ENCODE measurements at places on chromosomes 2 and 18.
A peak's percentile ranks its signal among the peaks of the same experiment; 100 is the strongest.

DNA sequence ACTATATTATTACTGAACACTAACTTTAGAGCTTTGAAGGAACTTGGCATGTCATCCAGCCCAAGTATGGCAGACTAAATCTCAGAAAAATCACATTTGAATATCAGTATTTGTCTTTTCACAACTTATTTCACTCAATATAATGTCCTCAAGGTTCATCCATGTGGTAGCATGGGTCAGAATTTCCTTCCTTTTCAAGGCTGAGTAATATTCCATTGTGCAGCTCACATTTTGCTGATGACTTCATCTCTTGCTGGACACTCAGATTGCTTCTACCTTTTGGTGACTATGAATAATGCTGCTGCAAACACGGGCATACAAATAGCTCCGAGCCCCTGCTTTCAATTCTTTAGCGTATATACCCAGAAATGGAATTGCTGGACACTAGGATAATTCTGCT lies 46.7 kb downstream of the RPL31 start:
- DNase-seq, result no peak

GRCh38 chr2:16832910-16833309 lies 167.3 kb upstream of the CYRIA start:
- no peak for DNase-seq

DNA sequence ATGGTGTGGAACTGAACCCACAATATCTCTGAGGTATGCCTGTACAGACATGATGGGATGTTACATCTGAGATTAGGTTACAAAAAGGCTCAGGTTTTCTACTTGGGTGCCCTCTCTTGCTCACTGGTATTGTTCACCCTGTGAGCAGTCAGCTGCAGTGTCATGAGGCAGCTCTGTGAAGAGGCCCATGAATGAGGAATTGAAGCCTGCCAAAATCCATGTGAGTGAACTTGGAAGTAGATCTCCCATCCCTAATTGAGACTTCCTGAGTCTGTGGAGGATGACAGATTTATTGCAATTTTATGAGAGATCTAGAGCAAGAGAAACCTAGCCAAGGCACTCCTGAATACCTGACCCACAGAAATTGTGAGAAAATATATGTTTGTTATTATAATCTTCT lies 404.9 kb upstream of the ZEB2 start:
- DNase-seq, result no peak

GRCh38 chr2:99772591-99773331 lies 282.9 kb upstream of the REV1 start:
- DNase-seq, result no peak

- DNase-seq, result no peak
Observed at GRCh38 chr2:136582628-136583205, 182.6 kb upstream of the THSD7B start.

GRCh38 chr2:39595116-39595515 lies 70.6 kb upstream of the TMEM178A start:
- DNase-seq, result no peak

- no peak for DNase-seq
Observed at GRCh38 chr2:131572175-131572574, 44.5 kb downstream of the CCDC74A start.

- DNase-seq, result no peak
Observed at GRCh38 chr2:197137231-197137630, 173.3 kb downstream of the ANKRD44 start.

- no peak for DNase-seq
Observed at GRCh38 chr2:111143107-111143842, 22.6 kb downstream of the BCL2L11 start.

DNA sequence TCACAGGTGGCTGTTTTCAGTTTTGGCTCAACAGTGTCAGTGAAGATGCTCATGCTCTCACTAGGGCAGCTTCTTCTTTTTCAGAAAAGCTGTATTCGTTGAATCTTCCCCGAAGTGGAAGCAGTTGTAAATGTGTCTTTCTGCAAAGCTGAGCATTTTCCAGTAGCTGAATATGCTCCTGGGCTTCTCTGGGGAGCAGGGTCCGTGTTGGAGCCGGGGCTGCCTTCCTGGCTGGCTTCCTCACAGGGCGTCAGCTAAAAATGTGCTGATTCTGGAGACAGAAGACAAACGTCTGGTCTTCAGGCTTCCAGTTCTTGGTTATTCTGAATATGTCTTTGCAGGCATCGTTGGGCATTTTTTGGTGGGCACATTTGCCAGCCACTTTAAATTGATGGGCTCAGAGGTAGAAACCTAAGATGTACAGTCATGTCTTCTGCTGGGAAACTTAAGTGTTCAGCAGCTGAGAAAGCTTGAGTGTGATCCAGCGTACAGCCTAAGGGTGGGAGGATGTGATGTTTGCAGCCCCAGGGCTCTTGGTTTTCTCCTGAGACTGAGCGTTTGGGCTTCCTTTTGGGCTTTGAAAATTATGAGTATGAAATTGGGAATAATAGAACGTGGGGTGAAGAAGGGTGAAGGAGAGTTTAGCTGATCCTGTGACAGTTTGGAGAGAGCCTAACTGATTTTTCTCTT lies 19.0 kb downstream of the SETBP1 start:
- DNase-seq, result no peak

DNA sequence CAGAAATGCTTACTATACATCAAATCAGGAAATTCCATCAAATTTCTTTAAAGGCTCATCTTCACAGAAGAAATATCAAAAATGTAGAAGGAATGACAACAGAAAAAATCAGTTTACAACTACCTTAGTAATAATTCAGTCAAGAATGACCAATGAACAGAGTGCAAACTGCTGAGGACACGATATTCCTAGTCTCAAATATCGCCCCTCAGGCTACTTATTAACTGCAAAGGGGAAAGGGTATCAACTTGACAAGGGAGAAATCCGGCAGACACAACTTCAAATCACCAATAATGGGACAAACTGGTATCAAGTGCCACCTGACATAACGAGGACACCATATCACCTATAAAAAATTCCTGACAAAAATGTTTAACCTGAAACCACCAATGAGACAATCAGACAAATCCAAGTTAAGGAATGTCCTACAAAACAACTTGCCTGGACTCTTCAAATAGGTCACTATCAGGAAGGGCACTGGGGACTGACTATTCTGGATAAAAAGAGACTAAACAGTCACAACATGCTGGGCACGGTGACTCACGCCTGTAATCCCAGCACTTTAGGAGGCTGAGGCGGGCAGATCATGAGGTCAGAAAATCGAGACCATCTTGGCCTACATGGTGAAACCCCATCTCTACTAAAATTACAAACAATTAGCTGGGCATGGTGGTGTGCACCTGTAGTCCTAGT lies 12.8 kb downstream of the COX7A2L start:
- DNase-seq, result no peak

- peak; percentile 54 for DNase-seq
Observed at GRCh38 chr18:36284671-36285295, 12.7 kb upstream of the FHOD3 start.

DNA sequence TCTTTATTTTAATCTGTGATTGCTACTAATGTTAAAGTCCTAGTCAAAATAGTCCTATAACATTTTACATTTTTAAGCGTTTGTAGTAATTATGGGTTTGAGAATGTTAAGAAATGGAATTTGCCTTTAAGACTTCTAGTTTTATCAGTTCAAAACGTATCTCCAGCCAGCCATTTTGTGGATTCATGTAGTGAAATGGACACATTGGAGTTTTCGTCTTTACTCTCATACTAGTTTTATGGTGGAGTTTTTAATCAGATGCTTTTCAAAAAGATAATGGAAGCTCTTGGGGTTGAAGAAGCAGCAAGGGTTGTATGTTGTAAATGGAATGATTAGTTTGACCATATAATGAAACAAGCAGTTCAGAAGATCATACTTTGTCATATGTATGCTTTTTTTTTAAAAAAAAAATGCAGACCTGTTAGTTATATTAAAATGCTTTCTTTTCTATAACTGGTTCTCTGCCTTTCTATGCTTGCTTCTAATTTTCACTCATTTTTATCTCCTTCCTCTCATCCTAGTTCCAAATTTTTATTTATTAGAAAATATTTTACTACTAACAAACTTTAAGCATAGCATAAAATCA lies 16.6 kb downstream of the VAPA start:
- DNase-seq, result no peak

DNA sequence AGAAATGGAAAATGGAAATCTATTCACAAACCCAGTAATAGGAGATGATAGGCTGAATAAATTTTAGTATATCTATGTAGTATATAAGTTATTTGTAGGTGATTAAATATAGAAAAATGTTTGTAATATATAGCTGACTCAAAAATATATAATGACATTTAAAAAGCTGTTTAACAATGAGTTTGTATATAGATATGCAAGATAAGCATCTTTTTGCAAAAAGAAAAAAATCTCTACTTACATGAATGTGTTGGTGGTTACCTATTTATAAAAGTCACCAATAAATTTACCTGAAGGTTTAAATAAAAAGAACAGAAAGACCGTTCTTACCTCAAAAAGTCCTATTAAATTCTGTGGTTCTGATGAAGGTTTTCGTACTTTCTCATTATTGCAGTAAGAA lies 71.3 kb downstream of the LRPPRC start:
- no peak for DNase-seq

- no peak for DNase-seq
Observed at GRCh38 chr2:132984731-132985130, 314.7 kb upstream of the LYPD1 start.

DNA sequence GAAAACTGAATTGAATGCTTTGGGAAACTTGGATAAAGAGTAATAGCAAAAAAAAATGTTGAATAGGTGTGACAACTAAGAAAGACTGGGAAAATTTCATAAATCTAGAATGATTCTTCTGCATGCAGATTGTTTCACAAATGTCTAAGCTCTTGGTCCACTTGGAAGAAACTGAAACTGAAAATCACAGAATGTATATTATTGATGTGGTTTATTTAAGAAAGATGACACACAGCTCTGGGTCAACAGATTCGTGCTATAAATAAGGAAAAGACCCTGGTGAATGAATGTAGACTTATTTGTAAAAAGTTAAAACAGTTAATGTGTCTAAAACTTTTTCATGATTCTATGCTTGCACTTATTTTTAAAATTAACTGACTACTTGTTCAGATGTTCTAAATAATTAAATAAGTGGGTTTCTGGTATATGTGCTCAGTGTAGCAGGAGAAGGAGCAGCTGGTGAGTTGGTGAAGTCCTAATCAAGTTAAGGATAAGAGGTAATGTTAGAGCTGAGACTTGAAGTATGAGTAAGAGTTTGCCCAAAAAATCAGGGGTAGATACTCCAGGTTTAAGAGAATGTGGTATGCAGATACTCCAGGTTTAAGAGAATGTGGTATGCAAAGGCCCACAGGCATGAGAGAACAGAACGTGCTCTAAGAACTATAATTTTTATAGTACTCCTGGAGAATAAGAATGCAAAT lies 24.5 kb downstream of the UGP2 start:
- no peak for DNase-seq

DNA sequence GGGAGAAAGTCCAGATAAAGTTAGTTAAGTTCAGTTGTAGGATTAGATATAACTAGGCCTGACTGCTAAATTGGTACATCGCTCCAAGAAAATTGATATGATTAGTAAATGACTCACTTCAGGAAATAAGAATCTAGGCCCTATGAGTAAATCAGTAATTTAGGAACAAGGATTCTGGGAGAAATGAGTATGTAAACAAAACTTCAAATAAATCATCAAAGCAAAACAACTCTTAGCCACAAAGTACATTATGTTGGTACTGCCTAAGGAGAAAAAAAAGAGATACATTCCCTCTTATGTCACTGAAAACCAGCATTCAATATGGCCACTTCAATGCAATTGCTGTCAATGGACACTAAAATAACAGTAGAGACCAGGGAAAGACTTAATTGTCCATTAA lies 529.1 kb downstream of the ZNF804A start:
- DNase-seq, result no peak

- DNase-seq, result no peak
Observed at GRCh38 chr2:693606-694005, 16.4 kb upstream of the TMEM18 start.

DNA sequence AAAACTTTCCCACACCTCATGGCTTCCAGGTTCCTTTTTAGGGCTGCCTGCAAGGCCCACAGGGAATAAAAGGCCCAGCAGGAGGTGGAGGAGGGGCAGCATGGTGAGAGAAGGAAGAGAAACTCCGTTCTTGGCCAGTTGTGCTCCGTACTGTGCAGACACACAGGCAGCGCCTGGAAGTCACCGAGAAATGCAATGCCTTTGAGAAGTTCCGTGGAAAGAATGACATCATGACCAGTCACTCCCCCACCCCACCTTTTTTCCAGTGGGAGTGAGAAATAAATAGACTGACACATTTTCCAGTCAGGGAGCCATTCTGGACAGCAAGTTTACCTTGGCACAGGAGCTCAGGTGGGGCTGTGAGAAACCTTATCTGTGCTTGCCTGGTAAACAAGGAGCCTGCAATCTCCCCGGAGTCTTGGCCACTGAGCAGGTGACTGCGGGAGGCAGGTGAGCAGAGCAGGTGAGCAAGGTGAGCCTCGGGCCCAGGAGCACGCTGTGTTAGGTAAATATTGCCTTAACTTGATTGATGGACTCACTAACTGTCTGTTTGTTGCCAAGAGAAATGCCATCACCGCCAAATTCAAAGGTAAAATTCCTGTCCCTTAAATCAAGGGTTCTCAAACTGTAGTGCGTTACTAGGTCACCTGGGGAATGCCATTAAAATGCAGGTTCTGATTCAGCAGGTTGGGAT lies 13.5 kb upstream of the LBH start:
- DNase-seq, result no peak

DNA sequence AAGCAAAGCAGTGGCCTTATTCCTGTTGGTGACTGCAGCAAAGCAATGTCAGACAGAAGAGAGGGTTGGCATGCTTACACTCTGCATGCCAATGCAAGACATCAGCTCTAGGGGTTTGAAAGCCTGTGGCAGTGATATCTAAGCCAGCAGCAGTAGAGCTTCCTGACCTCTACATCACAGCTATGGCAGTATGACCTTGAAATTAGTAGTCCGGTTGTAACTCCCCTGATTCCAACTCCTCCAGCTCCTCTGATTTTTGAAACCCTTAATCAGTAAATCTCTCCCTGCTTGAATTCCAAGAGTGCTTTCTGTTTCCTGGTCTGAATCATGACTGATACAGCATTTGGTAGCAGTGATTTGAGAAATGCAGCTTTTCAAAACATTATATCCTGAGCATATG lies 60.0 kb upstream of the LRP1B start:
- no peak for DNase-seq

- DNase-seq, result no peak
Observed at GRCh38 chr2:209348433-209348832, 75.4 kb upstream of the MAP2 start.

DNA sequence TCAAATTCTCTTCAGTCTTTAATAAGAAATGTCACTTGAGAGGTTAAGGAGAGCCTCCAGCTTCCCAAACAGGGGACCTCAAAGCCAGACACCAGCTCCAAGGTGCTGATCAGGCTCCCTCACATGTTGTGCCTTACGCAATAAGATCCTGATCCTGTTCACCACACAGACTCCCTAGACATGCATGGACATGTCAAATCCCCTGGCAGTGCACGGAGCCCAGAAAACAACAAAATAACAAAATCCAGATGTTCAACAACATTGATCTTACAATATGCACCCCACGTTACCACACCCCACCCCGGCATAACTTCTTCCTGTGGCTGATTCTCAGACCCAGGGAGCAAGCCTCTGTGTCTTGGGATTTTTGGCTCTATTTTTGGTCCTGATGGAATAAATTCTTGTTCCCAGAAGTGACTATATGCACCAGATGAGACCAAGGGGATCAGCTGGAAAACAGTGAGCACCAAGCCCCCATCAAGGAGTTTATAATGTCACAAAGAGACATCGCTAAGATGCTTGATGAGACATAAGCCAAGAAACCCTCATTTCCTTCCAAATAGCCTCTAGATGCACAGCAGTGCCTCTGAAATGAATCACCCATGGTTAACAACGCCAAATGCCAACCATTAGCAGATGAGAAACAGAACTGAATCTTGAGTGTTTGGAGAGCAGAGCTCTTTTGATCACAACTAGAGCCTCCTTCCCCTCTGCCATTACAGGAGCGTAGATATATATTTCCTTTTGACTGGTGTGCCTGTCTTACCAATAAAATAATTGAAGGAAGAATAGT lies 198.2 kb downstream of the PRKCE start:
- DNase-seq, result no peak

Measured in smooth muscle cell of the brain vasculature (primary cell).